Left ventricle myocardium inferior (tissue), 1 donor: ENCODE measurements at places on chromosomes 1 and 21.

DNA sequence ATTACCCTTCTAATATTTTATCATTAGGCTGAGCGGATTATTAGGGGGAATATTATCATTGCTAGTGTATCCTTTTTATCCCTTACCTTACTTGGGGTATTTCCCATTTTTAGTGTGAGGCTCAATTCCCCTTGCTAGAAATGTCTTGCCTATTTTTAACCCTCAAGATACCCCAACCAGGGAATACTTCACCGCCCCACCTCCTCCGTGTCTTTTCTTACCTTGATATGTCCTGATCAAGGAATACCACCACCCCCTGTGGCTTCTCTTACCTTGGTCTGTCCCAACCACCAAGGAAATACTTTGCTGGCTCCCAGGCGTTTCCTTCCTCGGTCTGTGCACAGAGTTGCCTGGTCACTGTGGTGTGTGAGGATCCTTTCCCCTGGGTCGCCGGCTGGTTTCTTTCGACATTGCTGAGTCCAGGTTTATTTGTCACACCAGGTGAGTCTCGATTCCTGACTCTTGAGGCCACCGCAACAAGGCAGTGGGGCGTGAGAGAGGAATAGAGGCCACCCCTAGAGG lies 57.8 kb downstream of the SERINC2 start:
- no peak overlapping the region for H3K4me3 ChIP-seq
- no peak for DNase-seq
- no peaks in the 10 kb centered on the region for H3K4me1 ChIP-seq
- H3K36me3 ChIP-seq = no peaks in the 10 kb centered on the region

- no peak for DNase-seq
- no peaks in the 10 kb centered on the region for H3K36me3 ChIP-seq
- H3K4me3 ChIP-seq = no peak overlapping the region
- H3K27ac ChIP-seq = no peak overlapping the region
Observed at GRCh38 chr1:88519156-88519555, 164.9 kb upstream of the PKN2 start.

GRCh38 chr21:37219761-37220432 lies 47.2 kb downstream of the VPS26C start:
- peaks cover 15% of the 10 kb centered on the region for H3K36me3 ChIP-seq
- peak overlapping the region; percentile 94 for H3K27ac ChIP-seq
- peaks cover 19% of the 10 kb centered on the region for H3K4me1 ChIP-seq
- no peaks in the 10 kb centered on the region for H3K27me3 ChIP-seq
- DNase-seq = no peak
- peak overlapping the region; percentile 83 for H3K4me3 ChIP-seq

DNA sequence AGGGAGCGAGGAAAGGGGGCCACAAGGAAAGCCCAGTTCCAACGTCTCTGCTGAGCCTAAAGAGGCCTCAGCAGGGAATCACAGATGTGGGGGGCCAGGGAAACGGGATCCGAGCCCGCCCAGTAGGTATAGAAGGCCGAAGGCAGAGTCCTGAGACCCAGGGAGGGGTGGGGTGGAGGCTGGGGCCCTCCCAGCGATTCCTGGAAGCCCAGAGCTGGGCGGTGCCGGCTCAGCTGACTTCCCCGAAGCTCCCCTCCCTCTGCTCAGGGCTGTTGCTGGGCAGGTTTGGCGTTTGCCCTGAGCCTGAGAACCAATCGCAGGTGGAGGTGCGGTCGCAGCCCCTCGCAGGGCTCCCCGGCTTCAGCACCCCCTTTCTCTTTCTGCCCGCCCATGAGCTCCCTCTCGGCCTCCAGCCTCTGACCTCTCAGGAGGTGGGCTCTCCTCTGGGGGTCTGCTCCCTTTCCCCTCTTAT lies 12.8 kb downstream of the ADAMTSL4 start:
- peaks cover 6% of the 10 kb centered on the region for H3K36me3 ChIP-seq
- H3K27ac ChIP-seq = peak overlapping the region; percentile 96

- no peak for DNase-seq
- no peak overlapping the region for H3K27ac ChIP-seq
- H3K4me1 ChIP-seq = no peaks in the 10 kb centered on the region
- H3K27me3 ChIP-seq = peaks cover 97% of the 10 kb centered on the region
Observed at GRCh38 chr1:29408831-29409605, 172.7 kb downstream of the PTPRU start.

DNA sequence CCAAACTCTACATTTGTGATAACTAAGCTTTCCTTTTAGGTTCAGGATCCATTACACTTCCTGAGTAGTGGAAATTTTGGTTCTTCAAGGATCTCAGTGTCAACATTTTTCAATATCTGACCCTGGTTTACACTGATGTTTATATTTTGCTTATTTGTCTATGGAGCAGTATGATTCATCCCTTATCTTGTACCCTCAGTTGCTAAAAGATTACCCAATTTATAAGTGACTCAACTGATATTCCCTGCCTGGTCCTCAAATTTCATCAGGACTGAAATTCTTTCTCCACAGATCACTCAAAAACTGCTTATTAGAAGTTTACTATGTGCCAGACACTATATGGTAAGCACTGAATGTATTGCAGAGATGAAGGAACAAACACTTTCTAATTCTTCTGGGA lies 139.1 kb upstream of the CHRM3 start:
- DNase-seq = no peak
- H3K36me3 ChIP-seq = no peaks in the 10 kb centered on the region
- H3K4me1 ChIP-seq = no peaks in the 10 kb centered on the region
- no peak overlapping the region for H3K4me3 ChIP-seq

DNA sequence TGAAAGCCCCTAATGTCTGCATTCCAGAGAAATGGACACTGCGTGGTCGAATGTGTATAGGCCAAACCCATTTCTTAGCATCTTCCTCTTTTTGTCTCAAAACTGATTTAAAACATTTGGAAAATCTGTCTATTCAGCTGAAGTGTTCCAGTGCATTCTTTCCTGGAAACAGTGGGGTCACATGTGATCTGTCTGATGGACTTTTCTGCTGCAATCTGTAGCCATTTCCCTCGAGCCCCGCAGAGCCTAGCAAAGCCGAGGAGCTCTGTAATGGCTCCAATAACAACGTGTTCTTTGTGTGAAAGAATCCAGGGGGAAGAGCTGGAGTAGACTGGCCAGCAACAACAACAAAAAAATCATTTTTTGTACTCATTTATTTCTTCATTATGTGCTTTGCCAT lies 329.3 kb downstream of the BARHL2 start:
- H3K27ac ChIP-seq = peak overlapping the region; percentile 10
- H3K36me3 ChIP-seq = no peaks in the 10 kb centered on the region
- no peaks in the 10 kb centered on the region for H3K4me1 ChIP-seq
- no peaks in the 10 kb centered on the region for H3K27me3 ChIP-seq
- no peak overlapping the region for H3K4me3 ChIP-seq
